ENCODE measurements at places on chromosomes 3 and 15.

DNA sequence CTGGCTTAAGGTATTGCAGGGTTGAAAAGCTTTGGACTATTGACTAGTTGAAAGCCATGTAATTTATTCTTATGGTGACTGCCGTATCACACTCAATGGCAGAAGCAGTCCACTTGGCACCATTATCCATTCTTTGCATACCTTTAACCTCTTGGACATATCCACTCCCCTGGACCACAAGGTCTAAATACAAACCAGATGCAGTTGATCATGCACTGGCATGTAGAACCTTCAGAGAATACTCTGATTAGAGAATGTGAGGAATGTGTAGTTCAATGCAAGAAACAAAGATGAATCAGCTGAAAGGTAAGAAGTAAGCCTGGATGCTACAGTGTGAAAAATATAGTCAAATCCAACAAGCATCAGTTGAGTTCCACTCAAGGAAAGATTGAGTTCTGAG lies 93.1 kb downstream of the FRMD5 start:
- no peak for DNase-seq

- no peak for DNase-seq
Measured at GRCh38 chr3:8875836-8876235, 87.4 kb downstream of the RAD18 start.

- DNase-seq: no peak
Measured at GRCh38 chr3:186060222-186060621, 48.7 kb downstream of the ETV5 start.

DNA sequence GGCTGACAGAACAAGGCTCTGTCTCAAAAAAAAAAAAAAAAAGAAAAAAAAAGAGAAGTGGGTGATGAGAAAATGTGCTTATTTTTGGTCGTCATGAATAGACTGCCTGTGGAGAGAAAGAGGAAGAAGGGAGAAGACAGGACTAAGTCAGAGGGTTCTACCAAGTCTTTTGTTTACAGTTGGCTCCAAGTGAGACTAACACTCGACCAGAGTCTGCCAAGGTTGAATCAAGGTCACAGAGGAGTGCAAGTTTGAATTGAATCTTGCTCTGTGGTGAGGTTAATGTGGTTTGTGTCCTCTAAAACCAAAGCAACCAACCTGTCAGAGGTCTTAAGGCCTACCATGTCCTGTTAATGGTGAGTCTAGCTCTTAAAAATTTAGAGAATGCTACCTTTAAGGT lies 334.1 kb upstream of the GRM7 start:
- DNase-seq: no peak

DNA sequence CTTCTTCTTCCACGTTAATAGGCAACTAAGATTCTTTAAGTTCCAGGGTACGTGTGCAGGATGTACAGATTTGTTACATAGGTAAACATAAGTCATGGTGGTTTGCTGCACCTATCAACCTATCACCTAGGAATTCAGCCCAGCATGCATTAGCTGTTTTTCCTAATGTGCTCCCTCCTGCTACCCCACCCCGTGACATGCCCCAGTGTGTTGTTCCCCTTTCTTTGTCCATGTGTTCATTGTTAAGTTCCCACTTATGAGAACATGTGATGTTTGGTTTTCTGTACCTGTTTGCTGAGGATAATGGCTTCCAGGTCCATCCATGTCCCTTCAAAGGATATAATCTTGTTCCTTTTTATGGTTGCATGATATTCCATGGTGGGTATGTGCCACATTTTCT lies 21.1 kb downstream of the GTF2A2 start:
- no peak for DNase-seq

GRCh38 chr3:194389269-194389668 lies 9.8 kb downstream of the GP5 start:
- no peak for DNase-seq

DNA sequence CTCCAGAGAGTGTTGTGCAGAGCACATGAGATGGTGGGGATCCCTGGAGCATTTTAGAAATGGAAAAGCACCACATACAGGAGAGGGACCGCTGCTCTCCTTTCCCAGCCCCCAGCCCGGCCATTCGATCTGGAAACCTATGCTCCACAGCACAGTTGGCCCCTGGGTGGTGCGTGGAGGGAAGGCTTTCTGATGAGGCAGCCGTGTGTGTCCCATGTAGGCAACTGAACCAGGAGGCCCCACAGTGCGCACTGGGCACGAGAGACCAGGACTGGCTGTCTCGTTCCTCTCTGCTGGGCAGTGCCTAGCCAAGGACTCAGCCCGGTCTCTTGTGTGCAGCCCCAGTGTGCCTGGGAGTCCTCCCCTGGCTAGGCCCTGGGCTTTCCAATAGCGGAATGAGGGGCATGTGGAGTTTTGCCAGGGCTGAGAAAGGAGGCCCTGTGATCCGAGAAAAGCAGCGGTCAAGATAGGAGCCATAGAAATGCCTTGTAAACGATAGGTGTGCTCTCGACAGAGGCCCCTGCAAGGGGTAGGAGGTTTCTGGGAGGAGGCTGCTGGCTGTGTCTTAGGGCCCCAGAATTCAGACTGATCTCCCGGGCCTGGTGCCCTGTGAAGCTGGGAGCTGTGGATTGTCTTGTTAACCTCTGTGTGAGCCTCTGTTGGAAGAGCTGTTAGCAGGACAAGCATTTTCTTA lies 39.0 kb downstream of the CHDH start:
- no peak for DNase-seq

All from T-helper 9 cell (primary cell).